ENCODE measurements at places on chromosomes 7 and 10.

GRCh38 chr10:124600051-124600880 lies 138.6 kb downstream of the LHPP start:
- DNase-seq, result no peak

GRCh38 chr7:20198260-20198659 lies 18.9 kb downstream of the MACC1 start:
- DNase-seq, result no peak

- DNase-seq, result no peak
These were observed 71.7 kb downstream of the MAP3K8 start for GRCh38 chr10:30505543-30506298.

- no peak for DNase-seq
These were observed 283.2 kb downstream of the ARL4A start for GRCh38 chr7:12970626-12971025.

DNA sequence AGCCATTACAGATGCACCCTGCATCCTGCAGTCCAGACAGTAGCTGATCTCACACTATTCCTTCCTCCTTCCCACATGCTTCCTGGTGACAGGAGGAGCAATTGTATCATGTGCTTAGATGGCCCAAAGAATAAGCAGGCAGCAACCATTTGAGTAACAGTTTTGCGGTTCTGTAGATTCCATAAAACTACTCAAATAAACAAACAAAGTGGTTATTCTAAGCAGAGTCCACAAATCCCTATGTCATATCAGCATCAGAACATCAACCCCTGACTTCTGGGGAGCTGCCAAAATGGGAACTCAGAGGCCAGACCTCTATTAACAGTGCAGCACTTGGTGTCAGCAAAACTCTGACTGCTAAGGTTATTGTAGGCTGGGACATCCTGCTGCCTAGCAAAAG lies 226.0 kb downstream of the SORCS1 start:
- no peak for DNase-seq

DNA sequence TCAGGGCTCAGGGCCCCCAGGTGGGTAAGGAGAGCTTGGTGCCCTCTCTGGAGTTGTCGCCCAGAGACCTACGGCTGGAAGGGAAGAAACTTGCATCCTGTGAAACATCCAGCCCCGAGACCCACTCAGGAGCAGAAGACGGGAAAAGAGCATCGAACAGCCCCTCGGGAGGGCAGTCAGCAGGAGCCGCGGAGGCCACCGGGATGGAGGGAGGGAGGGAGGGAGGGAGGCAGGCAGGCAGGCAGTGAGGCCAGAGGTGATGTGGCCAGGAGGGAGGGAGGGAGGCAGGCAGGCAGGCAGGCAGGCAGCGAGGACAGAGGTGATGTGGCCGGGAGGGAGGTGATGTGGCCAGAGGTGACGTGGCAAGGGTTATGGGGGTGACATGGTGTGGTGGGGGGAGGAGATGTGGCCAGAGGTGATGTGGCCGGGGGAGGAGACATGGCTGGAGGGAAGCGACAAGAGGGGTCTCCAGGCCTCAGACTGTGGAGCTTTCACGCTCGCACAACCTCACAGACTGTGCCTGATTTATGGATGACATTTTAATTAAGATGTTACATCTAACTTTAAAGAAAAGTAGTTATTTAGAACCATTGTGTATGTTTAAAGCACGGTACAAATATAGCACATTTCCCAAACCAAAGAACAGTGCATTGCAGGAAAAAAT lies 141.1 kb downstream of the DIP2C start:
- no peak for DNase-seq

DNA sequence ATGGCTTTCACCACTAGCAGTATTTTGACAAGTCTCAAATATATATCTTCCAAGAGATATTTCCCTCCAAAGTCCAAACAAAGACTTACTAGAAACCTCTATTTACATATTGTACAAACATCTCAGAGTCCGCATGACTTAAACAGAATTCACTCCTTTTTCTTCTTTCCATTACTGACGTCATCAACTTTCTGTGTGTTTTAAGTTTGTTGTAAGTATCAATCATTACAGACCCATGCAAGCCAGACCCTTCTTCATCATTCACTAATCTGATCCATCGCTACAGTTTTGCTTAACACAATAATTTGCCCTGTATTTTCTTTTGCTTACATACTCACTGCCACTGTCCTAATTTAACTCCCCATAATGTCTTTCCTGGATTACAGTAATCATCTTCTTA lies 51.9 kb downstream of the SEMA3A start:
- DNase-seq, result no peak

- no peak for DNase-seq
These were observed 293.7 kb upstream of the POM121L12 start for GRCh38 chr7:52741670-52742290.

- DNase-seq, result no peak
These were observed 152.8 kb upstream of the TCF7L2 start for GRCh38 chr10:112797197-112797596.

GRCh38 chr7:138125119-138125518 lies 48.9 kb downstream of the AKR1D1 start:
- no peak for DNase-seq

- no peak for DNase-seq
These were observed 73.9 kb downstream of the LRMDA start for GRCh38 chr10:75505293-75505692.

- no peak for DNase-seq
These were observed 122.7 kb downstream of the INSYN2A start for GRCh38 chr10:127073666-127074065.
